ENCODE measurements at places on chromosomes 2 and 18. TPM values are rescaled to one million over a fixed set of nuclear protein-coding genes. Genes with fewer than 3 reads are reported as not detected.

DNA sequence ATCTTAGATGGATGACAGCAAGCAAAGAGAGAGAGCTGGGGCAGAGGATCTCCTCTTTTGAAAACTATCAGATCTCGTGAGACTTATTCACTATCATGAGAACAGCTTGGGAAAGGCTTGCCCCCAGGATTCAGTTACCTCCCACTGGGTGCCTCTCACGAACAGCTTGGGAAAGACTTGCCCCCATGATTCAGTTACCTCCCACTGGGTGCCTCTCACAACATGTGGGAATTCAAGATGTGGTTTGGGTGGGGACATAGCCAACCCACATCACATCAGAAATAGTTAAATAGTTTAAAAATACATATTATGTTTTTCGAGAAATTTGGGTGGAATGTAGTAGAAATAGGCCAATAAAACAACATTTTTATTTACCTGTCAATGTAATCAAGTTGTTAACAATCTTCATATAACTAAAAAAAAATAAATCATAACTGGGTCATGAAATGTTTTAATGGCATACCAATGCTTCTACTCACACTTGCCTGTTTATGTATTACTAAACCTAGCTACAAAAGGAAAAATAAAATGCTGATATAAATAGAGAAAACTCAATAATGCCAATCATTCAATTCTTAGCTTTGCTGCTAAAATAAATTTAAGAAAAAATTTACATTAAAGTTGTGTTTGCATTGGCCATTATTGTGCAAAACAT lies 608.9 kb downstream of the SUCLG1 start:
- peak; percentile 13 for DNase-seq

DNA sequence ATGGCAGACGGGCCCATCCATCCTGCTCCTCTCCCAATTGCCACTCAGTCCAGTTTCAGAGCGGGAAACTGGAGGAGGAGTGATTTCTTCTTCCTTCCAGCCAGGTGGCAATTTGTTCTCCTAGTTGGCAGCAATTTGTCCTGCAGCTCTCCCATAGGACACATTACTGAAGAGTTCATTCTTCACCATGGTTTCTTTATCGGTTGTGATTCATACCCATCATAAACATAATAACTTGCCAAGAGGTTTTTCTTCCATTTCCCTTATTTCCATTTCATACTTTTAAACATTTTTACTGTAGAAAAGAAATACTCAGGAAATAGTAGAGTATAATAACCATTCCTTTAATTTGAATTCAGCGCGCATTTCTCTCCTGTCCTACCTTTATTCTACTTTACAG lies 377.9 kb upstream of the RAB12 start:
- no peak for DNase-seq

DNA sequence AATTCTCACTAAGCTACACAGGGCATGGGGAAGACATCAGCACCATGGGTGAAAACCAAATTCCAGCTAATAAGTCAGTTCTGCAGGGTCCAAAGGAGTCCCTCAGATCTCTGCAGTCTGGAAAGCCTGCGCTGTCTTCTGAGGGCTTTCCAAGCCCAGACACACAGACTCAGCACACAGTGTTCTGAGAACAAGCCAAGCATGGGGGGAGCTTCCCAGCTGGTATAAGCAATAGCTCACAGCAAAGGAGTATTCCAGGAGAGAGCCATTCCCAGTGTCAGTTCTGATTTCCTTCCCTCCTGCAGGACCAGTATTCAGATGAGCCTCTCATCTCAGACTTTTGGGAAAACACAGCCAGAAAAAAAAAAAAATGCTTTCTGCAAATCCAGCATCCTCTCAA lies 370.8 kb downstream of the TNS1 start:
- no peak for DNase-seq

GRCh38 chr18:1618364-1618763 lies 713.7 kb downstream of the ADCYAP1 start:
- DNase-seq: no peak

DNA sequence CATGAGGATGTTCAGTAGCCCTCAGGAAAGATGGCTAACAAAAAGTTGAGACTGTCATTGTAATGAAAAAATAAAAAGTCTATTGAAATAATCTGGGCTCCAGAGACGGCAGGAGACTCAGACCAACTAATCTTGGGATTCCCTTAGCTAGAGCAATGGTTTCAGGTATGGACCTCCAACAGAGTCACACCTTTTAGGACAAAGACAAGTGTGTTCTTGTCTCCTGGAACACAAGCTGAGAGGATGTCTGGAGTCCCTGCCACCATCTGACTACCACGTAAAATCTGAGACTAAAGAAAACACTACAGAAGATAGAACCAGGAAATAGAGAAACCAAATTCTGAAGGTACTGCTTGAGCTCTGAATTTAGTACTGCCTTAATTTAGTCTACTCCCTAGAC lies 103.3 kb upstream of the RBBP8 start:
- DNase-seq: no peak

GRCh38 chr18:28541276-28541930 lies 364.5 kb upstream of the CDH2 start:
- DNase-seq: no peak

GRCh38 chr2:146417942-146418341 lies 1426.9 kb upstream of the ACVR2A start:
- no peak for DNase-seq

DNA sequence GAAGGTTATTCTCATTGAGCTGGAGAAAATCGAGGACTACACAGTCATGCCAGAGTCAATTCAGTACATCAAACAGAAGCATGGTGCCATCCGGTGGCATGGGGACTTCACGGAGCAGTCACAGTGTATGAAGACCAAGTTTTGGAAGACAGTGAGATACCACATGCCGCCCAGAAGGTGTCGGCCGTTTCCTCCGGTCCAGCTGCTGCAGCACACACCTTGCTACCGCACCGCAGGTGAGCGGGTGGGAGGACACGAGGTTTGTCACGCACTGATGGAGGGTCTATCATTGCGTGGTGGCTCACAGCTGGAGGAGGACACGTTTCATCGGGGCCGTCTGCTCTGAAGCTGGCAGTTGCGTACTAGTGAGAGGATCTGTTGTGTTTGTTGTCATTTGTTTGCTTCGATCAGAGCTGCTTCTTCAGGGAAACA lies 48.2 kb downstream of the IL1RL2 start:
- no peak for DNase-seq

- no peak for DNase-seq
These were observed 17.7 kb upstream of the AKAIN1 start for GRCh38 chr18:5214583-5215351.

- DNase-seq: no peak
These were observed 736.6 kb upstream of the ZEB2 start for GRCh38 chr2:145256551-145256950.

DNA sequence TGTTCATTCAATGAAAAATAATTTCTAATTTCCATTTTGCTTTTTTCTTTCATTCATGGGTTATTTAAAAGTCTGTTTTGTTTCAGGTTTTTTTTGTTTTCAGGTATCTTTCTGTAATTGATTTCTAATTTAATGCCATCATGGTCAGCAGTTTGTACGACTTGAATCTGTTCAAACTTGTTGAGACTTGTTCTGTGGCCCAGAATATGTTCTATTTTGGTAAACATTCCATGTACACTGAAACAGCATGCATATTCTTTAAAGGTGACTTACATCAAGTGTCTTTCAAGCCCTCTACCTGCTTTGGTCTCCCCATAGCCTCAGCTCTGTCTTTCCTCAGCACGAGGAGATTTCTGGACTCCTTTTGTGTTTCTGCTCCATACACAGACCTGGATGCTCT lies 49.1 kb downstream of the CYP1B1 start:
- no peak for DNase-seq

- no peak for DNase-seq
These were observed 1106.4 kb upstream of the ZEB2 start for GRCh38 chr2:145626301-145626700.

DNA sequence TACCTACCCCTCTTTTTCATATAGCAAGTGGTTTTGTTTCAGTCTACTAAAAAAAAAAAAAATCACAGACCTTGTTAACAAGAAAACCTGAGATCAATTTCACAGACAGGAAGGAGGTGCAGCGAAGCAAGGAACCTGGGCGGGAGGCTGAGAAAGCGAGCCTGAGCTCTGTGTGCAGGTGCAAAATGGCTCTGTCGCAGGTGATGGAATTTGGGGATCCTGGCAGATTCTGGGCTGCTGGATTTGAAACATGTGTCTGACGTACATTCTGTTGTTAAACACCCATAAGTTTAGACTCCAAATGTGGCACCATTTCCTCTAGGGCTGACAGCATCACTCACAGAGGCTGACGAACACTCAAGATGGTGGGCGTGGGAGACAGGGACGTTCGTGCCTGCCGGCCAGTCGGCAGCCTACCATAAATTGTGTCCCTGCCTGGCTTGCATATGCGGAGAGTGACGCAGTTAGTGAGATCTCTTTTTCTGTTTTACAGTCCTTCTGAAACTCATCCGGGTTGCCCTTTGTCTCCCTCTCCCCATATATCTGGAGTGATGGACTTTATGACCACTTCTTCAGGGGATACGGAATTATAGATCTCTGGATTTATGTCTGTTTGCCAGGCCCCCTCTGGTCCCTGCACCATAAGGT lies 8.8 kb upstream of the DDX1 start:
- no peak for DNase-seq

DNA sequence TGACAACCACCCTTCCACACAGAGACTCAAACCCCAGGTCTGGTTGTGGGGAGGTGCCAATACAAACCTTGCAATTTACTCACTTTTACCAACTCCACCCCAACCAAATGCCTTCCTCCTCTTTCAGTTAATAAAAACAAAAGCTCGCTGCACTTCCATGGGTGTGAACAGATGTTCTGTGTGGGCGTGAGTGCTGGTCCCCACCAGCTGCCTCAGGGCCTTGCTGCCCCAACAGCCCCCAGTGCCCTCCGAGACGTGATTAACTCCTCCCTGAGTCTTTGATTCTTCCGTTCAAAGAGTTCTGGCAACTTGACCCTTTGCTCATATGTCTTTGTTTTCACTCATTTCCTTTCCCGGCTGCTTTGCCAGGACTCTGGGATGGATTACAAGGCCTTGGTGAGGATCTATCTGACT lies 258.9 kb upstream of the CXCR4 start:
- DNase-seq: no peak

DNA sequence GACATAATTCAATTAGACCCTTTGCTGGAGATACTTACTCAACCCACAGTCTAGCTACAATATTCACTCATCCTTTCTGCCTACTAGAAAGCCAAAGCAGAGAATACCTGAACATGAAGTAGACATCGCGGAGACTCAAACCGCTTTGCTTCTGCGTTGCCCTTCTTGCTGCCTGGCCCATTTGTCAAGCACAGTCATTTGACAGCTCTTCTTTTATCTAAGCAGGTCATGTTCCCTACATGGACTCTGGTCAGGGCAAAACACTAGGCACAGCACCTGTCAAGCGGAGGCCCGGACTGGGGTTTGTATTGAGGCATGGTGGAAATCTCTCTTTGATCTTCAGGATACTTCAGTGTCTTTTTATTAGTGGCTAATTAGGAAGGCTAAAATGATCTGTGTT lies 89.7 kb downstream of the FARSB start:
- no peak for DNase-seq

DNA sequence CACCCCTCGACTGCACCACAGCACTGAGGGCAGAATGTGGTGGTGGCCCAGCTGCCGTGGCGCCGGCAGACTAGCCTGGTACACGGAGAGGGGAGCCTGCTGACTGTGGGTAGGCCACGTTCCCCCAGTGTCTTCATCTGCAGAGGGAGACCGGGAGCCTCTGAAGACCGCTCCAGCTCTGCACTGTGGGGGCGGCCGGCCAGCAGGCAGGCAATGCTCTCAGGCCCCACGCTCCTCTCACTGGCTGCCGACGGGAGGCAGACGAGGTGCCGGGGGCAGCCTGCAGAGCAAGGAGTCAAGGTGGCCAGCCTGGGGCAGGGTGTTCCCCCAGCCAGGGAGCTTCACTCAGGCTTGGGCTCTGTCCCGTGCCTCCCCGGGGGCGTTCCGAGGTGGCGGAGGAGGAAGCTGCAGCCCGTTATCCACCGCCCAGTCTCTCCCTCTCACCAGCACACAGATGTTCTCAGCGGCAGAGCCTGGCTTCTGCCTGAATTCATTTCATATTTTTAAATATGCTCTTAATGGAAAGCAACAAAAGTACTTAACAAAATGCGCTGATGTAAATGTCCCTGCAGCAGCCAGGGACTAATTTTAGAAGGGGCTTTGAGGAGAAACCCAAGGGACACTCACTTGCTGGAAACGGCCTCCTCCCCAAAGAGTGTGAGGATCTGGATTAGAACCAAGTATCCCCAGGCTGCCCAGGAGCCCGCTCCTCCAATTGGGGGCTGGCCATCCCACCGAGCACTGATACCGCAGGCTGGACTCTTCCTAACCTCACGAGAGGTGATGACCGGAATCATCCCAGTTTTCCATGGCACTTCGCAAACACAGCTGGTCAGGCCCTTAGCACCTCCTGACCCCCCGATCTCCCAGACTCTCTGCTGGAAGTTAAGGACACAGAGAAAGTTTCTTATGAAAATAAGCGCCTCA lies 87.8 kb downstream of the HDAC4 start:
- DNase-seq: no peak

DNA sequence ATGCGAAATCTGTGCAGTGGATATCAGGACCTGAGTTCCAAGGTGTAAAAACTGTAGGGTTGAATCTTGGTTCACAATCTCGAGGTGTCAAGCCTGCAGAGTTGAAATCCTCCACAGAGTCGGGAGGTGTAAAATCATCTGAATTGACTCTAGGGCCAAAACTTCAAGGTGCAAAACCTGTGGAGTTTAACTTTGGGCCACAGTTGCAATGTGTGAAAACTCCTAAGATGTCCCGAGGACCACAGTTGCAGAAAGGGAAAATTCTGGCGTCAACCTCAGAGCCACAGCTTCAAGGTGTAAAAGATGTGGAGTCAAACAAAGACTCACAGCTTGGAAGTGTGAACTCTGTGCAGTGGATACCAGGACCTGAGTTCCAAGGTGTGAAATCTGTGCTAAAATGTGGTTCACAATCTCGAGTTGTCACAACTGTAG lies 9.8 kb upstream of the ZNF512 start:
- no peak for DNase-seq

DNA sequence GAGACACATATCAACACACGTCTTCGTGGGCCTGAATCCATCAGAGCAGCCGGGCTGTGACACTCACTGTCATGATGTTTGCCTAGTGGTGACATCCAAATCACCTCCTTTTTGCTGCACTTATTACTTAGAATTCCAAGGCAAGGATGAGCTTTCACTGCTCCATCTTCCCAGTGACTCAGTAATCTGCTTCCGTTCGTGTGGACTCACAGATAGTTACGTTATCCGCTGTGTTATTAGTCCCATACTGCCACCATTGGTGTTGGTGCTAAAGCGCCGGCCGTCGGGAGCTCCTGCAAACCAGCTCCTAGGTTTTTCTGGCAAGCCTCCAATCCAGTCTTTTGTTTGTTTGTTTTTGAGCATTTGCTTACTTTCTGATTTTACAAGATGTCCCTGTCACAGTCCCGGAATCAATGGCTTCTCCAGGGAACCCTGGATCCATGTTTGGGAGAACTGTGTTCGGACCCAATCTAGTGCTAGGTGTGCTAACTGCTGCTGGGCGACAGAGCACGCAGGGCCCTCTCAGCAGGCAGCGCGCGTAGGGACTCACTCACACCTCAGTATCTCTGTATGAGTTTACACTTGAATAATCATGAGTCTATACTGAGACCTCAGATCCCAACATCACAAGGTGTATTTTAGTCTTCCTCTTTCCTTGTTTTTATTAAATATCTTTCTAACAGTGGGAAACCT lies 42.6 kb downstream of the HDAC4 start:
- no peak for DNase-seq

The SRD5A2 gene
- polyA plus RNA-seq: 0.01 TPM

The NYAP2 gene
- not detected for polyA plus RNA-seq

The IMPA2 gene
- 22.8 TPM for polyA plus RNA-seq

The TCF4 gene
- polyA plus RNA-seq: 68.3 TPM

The KLHL41 gene
- polyA plus RNA-seq: 0.17 TPM

The SCN2A gene
- polyA plus RNA-seq: 0.05 TPM

The NLRC4 gene
- not detected for polyA plus RNA-seq

The PPP3R1 gene
- polyA plus RNA-seq: 5.2 TPM

The DSEL gene
- 19.9 TPM for polyA plus RNA-seq

The KCNIP3 gene
- polyA plus RNA-seq: 4.1 TPM
